ENCODE measurements at places on chromosomes 4 and X.
A peak's percentile ranks its signal among the peaks of the same experiment; 100 is the strongest.

DNA sequence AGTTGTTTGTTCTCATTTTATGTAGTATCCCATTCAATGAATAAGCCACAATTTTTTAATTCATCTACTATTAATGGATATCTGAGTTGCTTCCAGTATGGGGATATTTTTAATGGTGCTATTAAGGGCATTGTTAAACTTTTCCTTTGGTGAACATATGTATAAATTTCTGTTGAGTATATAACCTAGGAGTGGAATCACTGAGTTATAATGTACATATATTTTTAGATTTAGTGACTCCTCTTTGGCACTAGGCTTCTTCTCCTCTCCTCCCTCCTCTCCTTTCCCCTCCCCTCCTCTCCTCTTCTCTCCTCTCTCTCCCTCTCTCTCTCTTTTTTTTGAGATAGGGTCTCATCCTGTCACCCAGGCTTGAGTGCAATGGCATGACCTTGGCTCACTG is 26.4 kb downstream of the RBM47 start:
- DNase-seq = no peak

DNA sequence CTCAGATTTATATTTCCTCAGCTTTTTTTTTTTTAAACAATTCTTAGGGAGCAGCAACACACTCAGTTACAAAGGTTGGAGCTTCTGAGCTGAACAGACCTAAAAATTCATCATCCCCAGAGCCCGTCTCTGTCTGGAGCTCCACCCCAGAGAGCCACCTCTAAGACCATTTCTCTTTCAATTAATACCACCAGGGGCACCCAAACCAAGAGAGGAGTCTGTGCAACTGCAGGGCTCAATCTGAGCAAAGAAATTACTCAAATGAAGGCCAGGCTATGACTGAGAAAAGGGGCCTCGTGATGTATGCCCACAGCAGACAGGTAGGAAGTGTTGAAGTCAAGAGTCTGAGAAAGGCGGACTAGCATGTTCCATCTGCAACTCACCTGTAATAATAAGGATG is 95.5 kb downstream of the C4orf51 start:
- no peak for DNase-seq

DNA sequence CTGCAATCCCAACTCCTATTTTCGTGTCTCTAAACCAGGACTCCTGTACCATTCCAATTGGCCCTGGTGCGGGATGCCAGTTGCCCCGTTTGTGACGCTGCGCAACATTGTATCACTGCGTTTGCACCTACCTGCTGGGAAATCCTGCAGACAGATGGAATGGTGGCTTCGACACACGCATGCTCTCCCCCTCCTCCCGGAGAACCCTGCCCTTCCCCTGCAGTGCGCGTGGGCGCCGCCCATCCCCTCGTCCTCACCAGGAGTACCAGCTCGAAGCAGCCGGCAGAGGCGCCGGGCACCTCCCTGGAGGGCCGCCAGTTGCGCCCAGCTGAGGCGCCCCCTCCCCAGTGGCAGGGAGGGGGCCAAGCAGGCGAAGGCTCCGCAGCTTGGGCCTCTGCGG is 1.4 kb downstream of the DGKK start:
- DNase-seq = no peak

- no peak for DNase-seq
Observed at GRCh38 chr4:148883435-148883834, 441.2 kb upstream of the NR3C2 start.

DNA sequence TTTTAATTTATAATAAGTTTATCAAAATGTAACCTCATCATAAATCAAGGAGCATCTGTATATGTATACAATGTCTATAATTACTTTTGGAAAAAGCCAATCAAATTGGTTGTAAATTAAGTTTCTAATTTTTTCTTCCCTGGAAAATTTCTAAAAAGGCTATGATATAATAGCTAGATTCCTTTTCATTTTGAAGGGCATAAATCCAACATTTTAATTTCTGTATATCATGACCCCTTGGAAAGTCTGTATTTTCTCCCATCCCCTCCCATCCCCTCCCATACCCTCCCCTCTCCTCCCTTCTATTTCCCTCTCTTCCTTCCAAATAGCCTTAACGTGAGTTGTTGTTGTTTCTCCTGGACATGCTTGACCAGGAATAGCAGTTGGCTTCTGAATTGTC is 247.1 kb upstream of the FSTL5 start:
- no peak for DNase-seq

DNA sequence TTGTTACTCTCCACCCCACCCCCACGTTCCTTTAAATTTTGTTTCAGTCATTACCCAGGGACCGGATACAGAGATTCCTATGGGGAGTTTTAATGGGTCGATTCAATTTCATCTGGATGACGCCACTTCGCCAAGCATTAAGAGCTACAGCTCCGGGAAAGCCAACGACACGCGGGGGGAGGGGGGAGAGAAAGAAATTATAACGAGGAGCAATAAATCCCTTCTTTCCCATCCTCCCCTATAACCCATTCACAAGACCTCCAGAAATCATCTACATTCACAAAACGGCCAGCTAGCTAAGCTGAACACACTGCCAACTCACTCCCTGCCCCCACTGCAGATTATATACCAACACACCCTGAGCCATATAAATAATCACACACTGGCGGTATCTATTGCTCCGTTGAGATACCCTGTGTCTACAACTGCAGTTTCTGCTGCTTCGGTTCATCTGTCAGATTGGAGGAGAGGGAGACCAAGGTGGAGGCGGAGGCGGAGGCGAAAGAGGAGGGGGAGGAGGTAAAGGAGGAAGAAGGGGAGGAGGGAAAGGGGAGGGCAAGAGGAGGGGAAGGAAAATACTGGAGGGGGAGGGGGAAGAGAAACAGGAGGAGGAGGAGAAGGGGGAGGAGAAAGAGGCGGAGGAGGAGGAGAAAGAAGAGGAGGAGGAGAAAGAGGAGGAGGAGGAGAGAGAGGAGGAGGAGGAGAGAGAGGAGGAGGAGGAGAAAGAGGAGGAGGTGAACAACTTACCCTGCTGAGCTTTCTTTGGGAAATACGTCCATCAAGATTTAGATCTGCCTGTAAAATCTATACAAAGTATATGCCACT is 113.9 kb upstream of the VAMP7 start:
- DNase-seq = peak; percentile 83

DNA sequence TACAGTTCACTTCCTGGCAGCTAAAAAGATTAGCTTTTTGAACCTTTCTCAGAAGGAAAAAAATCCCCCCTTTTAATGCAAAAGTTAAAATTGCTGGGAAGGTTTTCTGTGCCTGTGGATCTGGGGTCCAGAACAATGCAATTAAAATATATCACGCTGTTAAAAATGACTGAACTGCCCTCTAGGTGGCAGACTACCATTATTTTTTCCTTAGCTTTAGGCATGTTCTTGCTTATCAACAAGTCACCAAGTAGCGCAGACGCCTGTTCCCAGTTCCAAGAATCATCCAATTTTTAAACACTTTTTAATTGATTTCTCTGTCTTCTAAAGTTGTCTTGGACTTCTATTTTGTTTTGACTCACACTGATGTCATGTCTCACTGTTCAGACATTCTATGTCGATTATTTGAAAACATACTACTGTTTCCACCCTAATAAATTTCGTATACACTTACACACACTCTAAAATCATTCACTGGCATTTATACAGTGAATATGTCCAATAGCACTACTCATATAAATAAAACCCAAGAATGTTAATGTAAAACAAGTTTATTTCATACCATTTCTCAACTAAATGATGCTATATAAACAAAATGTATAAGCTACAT is 661.6 kb downstream of the RAPGEF2 start:
- no peak for DNase-seq

DNA sequence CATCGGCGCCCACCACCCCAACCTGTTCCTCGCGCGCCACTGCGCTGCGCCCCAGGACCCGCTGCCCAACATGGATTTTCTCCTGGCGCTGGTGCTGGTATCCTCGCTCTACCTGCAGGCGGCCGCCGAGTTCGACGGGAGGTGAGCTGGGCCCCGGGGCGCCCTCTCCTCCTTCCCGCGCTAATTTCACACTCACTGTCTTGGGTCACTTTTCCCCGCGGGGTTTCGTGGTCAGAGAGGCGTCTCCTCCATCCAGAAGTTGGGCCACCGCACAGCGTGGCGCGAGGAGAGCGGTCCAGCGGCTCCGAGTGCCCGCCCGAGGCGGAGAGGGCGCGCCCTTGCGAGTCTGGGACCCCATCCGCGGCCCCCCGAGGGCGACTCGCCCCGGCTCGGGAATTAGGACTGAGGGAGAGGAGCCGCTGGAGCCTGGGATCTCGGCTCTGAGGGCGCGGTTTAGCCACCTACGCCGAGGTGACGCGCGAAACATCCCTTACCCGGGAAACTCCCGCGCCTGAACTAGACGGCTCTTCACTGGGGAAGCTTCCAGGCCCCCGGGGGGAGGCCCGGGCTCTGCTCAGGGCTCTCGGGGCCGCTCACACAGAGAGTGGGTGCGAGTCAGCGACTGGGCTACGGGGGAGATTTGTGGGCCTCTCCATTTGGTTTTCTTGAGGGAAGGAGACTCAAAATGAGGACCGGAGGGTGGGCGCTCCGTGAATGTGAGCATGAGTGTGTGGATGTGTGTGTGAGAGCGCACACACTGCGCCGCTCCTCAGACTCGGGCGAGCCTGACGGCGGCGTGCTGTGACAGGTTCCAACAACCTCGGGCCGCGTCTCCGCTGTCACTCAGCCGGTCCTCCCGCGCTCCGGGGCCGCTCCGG is 551 bp downstream of the NPNT start:
- DNase-seq = no peak

GRCh38 chr4:131113704-131114103 is 2017.8 kb downstream of the C4orf33 start:
- DNase-seq = no peak

DNA sequence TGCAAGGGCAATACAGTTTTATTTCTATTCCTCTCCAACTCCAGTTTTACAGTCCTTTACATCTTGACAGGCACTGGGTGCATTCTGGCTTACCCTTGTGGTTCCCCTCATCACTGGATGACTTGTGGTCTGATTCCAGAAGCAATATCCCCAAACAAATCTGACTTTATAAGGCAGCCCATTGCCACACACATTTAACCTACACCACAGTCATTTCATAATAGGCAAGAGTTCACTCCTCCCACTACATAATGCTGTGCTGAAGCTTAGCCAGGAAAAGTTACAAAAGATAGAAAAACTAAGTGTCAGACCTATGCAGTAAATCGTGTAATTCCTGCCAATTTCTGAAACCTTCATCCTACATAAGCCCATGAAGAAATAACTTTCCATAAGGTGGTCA is 82.9 kb upstream of the MID1IP1 start:
- DNase-seq = no peak

DNA sequence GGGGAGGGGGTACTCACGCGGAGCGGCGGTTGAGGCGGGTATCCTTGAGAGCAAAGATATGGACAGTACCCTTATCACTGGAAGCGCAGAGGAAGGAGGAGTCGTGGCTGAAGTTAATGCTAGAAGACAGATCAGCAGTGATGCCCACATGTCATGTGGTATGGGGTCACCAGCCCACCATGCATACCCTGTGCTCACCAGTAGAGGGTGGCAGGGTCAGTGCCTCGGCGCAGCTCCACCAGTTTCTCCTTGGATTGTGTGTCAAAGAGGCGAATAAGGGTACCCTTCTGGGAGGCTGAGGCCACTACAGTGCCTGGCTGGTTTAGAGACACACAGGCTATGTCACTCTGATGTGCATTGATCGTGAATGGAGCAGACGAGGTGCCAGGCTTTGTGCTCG is 1.5 kb upstream of the PRAF2 start:
- DNase-seq = no peak

DNA sequence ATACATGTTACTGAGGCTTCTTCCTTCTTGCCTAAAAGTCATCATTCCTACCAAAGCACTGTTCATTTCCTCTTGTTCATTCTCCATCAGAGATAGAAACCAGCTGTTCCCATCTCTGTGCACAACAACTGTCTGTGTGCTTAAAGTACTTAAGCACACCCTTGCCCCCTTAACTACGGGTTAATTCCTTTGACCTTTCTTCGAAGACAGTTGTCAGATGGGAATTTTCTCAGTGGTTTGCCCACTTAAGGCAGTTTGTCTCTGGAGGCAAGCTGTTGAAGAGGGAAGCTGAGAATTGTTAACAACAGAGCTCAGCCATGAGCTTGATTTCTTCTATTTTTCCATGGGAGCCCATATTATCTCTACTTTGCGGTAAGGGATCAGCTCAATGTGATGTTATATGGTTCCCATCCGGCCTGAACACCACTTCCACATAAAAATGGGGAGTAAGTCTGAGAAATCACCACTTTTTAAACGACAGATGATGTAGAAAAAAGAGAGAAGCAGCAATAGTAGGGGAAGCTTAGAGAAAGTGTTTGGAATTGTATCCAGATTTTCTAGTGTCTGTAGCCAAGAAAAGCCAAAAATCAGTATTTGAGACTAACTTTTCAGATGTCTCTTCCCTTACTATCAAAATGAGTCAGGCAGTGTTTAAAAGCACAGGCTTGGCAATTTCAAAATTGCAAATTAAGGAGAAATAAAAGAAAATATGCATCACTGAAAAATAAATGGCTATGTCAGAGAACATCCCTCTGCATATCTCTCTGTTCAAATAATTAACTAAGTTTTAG is 194.4 kb downstream of the SLIT2 start:
- DNase-seq = peak; percentile 38

GRCh38 chrX:12440246-12440645 is 302.0 kb downstream of the FRMPD4 start:
- no peak for DNase-seq

DNA sequence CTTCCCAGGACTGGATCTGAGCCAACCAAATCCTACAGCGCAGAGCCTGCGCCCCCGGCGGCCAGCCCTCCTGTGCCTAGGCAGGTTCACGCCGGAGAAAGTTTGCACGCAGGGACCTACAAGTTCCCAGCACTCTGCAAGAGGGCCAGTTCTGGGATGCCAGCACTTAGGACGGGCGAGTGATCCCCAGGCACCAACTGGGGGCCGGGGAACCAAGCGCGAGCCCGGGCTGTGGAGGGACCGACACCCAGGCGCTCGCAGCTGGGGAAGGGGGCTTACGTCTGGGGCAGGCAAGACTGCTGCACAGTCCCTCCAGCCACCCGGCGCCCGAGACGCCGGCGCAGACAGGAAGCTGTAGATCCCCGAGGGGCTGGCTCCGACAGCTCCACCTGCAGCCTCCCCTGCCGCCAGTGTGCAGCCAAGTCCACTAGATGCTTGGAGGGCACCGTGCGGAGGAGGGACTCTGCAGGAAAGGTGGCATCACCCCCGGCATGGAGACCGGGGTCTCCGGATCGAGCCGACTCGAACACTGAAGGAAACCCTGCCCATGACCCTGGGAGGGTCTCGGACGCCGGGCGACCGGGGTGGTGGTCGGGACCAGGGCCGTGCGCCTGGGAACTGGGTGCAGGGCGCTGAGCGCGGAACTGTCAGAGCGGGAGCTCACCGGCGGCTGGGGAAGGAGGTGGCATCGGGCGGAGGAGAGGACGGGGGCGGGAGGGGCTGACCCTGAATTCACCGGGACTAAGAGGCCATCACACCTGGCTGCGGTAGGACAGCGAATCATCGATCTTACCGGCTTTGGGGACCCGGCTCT is 566 bp downstream of the CORIN start:
- no peak for DNase-seq
